ENCODE measurements at places on chromosomes 2 and 18.

- no peak for DNase-seq
These were observed 59.3 kb downstream of the SERTAD2 start for GRCh38 chr2:64594226-64594989.

GRCh38 chr2:96113951-96114350 lies 2.4 kb downstream of the ADRA2B start:
- DNase-seq, result no peak

- DNase-seq, result no peak
These were observed 22.3 kb downstream of the EFEMP1 start for GRCh38 chr2:55901322-55901721.

DNA sequence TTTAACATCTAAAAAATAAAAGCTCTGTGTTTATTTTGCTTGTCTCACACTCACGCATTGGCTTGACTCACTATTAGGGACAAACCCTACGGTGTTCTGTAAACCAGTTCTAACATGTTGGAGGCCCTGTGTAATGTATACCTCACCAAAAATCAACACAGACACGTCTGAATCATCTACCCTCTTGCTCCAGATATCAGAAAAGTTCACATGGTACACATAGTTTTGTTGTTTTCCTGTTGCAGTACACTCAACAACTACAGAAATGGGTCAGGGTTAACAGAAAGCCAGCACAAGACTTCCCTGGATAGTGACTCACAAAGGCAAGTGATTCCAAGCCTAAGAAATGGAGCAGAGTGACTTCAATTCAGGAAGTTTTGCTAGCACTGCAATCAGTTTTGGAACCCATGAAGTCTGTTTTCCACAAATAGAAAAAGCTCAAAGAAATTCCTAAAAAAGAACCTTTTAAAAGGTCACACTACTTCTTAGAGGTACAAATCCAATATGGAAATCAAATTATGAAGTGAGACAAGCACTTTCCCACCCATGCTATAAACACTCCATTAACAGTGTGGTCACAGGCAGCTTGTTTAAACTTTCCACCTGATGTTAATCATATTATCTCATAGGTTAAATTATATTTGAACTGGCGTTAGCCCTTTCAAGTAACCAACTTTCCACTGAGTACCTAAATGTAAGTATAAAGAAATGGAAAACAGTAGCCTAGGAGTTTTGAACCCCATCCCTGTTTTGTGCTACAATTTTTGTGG lies 87.4 kb downstream of the GAREM1 start:
- no peak for DNase-seq

DNA sequence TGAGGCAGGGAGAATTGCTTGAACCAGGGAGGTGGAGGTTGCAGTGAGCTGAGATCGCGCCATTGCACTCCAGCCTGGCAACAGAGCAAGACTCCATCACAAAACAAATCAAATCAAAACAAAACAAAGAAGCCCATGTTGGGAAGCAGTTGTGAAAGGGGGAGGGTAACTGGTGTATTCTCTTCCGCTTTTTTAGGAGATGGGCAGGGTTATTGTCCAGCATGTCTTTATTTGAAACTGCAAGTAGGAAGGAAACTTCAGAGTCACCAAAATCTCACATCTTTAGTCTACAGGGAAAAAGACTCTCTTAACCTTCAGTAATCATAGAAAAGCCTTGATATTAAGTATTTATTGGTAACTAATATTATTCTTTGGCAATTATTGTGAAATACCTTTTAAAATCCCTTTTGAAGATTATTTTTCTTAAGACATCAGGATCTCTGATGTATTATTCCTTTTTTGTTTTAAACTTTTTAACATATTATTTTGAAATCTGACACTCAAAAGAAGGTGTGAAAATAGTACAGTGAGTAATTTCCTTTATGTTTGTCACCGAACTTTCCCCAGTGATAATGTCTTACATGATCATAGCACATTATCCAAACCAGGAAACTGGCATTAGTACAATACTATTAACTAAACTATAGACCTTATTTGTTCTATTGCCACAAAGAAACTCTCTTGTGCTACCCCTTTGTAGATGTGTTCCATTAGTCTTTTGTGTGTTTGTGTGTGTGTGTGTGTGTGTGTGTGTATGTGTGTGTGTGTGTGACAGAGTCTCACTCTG lies 84.3 kb upstream of the LTBP1 start:
- no peak for DNase-seq

GRCh38 chr2:115369400-115369799 lies 927.0 kb downstream of the DPP10 start:
- DNase-seq, result no peak

DNA sequence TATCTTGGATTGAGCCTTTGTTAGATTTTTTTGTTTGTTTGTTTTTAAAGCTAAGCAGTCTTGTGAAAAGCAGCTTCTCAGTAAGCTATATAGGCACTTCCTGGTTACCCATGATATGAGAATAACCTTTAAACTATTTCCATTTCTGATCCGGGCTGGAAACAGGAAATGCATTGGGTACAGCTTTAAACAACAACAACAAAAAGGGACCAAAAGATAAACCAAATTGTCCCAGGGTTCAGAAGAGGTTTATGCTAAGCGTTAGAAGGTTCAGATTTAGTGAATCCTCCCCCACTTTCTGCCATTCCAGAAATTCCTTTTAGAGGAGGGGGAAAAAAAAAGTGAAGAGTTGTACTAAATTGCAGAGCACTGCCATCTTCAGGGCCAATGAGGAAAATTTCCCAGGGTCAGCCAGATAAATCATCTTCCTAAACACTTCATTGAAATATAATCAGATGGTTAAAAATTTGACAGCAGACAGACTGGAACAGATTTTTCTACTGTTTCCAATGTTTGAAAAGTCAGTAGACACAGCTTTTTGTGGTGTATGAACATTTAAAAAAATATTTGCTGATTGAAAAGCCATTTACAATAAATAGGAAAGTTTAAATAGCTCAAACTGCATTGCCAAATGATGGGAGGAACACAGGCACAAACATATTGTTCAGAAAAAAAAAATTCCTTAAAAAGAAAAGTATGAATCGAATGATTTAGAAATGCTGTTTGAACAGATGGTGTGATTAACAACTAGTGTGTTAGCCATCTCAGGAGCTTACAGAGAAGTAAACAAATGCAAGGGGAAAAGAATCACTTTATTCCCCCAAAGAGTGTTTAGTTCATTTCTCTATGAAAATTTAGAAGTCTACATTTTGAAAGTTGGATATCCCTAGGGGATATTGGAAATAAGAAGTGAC lies 189.9 kb upstream of the TANK start:
- peak; percentile 8 for DNase-seq

DNA sequence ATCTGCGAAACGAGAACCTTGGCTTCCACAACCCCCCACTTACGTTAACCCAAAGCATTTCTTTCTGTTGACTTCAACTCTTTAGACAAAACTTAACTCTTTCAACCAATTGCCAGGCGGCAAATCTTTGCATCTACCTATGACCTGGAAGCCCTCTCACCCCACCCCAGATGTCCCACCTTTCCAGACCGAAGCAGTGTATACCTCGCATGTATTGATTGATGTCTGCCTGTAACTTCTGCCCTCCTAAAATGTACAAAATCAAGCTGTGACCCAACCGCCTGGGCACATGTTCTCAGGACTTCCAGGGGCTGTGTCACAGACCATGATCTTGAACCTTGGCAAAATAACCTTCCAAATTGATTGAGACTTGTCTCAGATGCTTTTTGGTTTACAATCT lies 12.3 kb downstream of the AQP12B start:
- DNase-seq, result no peak

DNA sequence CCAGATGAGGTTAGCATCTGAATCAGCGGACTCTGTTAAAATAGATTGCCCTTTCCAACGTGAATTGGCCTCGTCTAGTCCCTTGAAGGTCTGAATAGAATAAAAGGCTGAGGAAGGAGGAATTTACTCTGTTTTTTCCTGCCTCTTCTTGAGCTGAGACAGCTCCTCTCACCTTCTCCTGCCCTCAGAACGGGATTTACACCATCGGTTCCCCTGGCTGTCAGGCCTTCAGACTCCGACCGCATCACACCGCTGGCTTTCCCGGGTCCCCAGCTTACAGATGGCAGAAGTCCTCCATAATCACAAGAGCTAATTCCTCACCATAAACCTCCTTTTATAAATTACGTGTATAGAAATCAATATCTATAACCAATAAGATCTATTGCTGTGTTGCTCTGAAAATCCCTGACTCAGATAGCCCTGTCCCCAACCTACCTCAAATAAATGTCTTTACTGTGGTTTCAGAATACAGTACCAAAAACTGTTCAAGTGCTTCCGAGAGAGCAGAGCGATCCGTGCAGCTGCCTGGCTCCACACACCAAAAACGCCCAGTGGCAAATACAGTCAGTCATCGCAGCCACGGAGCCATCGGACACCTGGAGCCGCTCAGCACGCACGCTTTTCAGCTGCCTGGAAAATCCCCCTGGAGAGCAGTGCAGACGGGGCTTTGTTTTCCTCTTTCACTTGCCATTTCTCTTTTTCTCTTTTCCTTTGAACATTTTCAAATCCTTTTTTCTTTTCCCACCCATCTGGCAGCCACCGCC lies 196.9 kb downstream of the NRP2 start:
- no peak for DNase-seq

DNA sequence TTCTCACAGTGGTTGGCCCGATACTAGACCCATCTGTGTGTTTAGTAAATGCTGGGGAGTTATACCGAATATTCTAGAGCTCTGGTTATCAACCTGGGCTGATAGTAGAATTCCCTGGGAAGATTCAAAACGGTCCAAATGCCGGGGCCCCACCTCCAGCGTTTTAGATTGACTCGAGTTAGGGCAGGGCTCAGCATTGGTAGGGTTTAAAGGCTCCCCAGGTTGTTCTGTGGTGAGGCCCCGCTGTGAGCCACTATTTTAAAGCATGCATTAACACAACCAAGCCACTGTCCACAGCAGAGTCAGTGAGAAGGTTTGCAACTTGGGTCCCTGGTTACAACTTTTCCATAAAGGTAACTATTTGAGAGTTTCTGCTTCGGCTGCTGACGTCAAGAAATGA lies 73.6 kb downstream of the DYSF start:
- DNase-seq, result no peak

GRCh38 chr18:66226782-66227181 lies 377.1 kb downstream of the CDH19 start:
- no peak for DNase-seq

DNA sequence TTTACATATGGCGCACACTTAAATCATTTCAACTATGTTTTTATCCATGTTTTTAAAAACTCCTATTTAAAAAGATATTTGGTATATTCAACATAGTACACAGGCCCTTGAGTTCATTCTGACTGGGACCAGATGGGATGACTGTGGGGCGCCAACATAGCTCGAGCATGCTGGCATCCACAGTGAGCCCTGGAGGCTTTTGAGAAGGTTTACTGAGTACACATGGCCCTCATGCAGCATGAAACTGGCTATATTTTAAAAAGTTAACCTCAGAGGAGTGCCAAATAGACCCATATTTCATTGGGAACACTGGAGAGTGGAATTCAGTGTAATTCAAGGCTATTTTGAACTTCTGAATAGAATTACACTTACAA lies 83.6 kb downstream of the CCDC85A start:
- DNase-seq, result no peak

DNA sequence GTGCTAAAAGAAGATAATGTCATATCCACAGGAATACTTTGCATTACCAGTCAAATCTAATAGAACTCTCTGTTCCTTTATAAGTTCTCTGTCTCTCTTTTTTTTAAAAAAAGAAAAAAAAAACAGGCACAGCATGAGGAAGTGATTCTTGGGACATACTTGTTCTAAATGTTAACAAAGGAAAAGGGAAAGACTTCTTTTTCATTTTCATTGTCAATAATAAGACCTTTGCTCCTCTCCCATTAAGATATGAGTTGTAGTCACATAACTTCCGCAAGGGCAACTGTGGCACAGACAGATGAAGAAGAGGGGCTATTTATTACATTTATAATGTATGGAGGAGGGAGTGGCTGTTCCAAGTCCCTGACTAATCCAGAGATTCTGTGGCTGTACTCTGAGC lies 4.7 kb downstream of the CD302 start:
- DNase-seq, result no peak

DNA sequence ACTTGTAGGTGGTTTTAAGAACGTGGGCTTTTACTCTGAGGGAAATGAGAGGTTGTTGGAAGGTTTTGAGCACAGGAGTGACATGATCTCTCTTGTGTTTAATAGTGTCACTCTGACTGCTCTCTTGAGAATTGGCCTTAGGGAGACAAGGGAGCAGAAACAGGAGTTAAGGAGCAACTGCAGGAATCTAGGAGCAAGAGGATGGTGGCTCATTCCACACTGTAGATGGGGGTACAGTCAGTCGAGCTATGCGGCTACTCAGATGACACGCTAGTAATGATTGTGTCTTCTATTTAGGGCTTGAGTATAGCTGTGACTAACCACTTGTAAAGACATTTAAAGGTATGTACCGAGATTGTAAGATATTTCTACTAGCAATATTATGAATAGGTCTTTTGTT lies 87.4 kb downstream of the RPRM start:
- no peak for DNase-seq

DNA sequence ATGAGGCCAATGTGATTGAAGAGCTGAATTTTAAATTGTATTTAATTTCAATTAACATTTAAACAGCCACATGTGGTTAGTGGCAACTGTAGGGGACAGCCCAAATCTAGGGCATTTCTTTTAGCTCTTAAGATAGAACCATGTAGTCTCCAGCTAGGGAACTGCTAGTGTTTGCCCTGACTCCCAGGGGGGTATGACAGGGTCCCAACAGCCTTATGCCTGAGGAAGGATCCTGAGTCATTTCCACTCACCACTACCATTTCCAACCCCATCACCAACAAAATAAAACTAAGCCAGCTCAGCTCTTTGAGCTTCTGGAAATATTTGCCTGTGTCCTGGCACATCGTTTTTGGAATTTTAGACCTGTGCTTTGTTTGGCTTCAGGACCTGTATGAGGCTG lies 13.7 kb upstream of the GMCL1 start:
- no peak for DNase-seq

Data from 8988T (cell line).